Stimulated activated CD8-positive, alpha-beta memory T cell treated with anti-CD3 and anti-CD28 coated beads, Interleukin-2, amount 100 ng/mL, for 1 hour (primary cell): ENCODE measurements at places on chromosomes 2 and 18.

- DNase-seq, result no peak
Observed at GRCh38 chr2:98759827-98760625, 29.1 kb upstream of the MGAT4A start.

- DNase-seq, result no peak
Observed at GRCh38 chr2:45812011-45812500, 160.6 kb downstream of the PRKCE start.

GRCh38 chr18:11864471-11864870, 13.3 kb downstream of the CHMP1B start:
- DNase-seq, result no peak

GRCh38 chr18:40179729-40180461, 1775.1 kb upstream of the PIK3C3 start:
- no peak for DNase-seq

DNA sequence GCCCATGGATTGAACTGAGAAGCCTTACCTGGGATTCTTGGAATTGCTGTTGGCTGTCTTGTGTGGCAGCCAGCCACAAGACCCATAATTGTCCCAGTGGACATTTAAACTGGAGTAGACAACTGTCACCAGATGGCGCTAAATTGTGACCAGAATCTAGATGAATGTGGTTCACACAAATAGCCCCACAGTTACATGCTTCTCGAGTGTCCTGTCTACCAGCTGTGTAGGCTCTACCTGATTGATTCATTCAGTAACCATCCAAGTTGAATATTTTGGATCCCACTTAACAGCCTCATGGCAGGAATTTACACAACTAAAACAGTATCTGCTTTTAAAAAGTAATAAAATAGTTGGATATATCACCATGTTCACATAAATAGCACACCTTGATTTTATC, 73.2 kb downstream of the MAP4K4 start:
- no peak for DNase-seq
